ENCODE measurements at places on chromosomes 5 and 9. TPM values are rescaled to one million over a fixed set of nuclear protein-coding genes. Genes with fewer than 3 reads are reported as not detected.

- no peaks in the 10 kb centered on the region for H3K27me3 ChIP-seq
- DNase-seq, result no peak
- H3K4me1 ChIP-seq, result no peaks in the 10 kb centered on the region
- peak overlapping the region; percentile 73 for H3K27ac ChIP-seq
- no peaks in the 10 kb centered on the region for H3K36me3 ChIP-seq
- no peak overlapping the region for H3K4me3 ChIP-seq
Observed at GRCh38 chr5:154830219-154830595, 20.2 kb downstream of the FAXDC2 start.

DNA sequence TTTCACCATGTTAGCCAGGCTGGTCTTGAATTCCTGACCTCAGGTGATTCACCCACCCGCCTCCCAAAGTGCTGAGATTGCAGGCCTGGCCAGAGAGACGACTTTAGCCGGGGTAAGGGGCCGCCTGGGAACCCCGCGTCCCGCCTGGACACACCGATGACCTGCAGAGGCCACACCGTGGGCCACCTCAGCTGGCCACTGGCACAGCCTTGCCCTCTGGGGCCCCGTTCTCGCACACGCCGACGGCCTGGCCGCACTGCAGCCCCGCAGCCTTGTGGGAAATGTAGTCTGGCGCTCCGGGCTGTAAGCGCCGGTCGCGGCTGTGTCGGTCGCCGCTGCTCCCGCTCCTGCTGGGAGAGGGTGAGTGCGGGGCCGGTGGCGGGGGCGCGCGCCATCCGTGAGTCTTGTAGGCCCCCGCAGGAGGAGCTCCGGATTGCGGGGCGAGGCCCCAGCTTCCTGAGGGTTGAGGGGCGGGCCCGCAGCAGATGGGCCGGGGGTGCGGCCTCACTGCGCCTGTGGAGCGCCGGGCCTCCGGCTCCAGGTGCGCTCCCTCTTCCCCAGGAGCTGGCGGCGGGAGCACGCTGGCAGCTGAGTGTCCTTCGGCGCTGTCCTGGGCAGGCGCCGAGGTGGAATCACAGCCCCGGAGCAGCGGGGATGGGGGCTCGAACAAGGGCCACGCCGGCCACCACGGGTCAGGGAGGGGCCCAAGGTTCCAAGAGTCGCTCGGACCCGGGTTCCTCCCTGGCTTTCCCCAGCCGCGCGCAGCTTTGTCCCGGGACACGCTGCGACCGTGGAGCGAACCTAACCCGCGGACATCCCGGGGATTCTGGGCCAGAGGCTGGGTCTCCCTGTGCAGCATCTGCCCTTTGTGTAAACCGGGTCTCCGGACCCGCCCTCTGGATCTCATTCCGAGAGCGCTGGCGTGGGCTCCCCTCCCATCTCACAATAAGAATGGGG, at the start of gene ZFP2:
ZFP2 (plus strand) TSS at position 299 of the 957 bp plus-strand sequence. CDS start 35,401 bp downstream, outside the sequence.
- H3K36me3 ChIP-seq, result no peaks in the 10 kb centered on the region
- H3K27ac ChIP-seq, result peak within 1 kb of the TSS; percentile 80
- peak; percentile 60 for DNase-seq
- no peaks in the 10 kb centered on the region for H3K27me3 ChIP-seq
- peak within 1 kb of the TSS; percentile 49 for H3K4me3 ChIP-seq

DNA sequence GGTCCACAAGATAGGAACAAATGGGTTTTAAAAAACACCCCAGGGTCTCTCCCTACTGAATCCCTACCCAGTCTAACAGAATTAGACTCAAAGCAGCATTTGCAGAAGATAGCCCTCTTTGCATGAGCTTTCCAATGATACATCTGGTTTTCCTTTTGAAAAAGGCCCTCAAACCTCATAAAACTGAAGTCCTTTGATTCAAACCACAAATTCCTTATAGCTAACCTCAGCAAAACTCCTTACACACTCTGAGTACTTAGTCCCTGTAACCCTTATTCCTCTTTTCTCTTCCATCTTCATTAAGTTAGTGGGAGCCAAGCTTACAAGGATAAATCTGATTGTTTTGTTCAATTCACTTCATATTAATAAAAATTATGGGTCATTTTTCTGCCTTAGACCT, 90.5 kb upstream of the TNC start:
- no peak overlapping the region for H3K4me3 ChIP-seq
- no peaks in the 10 kb centered on the region for H3K27me3 ChIP-seq
- no peak for DNase-seq

DNA sequence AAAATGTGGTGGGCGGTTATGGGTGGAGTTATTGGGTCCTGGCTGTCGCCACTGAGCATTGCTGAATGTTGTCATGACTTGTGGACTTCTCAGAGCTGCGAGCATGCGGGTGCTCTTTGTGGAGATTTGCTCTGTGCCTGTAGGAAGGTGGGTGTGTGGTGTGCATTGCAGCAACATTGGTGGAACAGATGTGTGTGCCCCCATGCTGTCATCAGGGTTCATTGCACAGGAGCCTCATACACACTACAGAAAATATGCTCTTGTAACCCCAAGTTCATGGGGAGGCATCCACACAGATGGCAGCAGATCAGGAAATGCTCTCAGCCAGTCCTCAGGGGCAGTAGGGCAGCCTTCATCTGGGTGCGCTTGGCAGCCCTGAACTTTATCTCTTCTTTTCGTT, 55.9 kb upstream of the PHF2 start:
- H3K4me1 ChIP-seq, result no peaks in the 10 kb centered on the region
- H3K36me3 ChIP-seq, result peaks cover 4% of the 10 kb centered on the region
- no peaks in the 10 kb centered on the region for H3K27me3 ChIP-seq
- H3K4me3 ChIP-seq, result no peak overlapping the region
- no peak overlapping the region for H3K27ac ChIP-seq
- DNase-seq, result no peak

DNA sequence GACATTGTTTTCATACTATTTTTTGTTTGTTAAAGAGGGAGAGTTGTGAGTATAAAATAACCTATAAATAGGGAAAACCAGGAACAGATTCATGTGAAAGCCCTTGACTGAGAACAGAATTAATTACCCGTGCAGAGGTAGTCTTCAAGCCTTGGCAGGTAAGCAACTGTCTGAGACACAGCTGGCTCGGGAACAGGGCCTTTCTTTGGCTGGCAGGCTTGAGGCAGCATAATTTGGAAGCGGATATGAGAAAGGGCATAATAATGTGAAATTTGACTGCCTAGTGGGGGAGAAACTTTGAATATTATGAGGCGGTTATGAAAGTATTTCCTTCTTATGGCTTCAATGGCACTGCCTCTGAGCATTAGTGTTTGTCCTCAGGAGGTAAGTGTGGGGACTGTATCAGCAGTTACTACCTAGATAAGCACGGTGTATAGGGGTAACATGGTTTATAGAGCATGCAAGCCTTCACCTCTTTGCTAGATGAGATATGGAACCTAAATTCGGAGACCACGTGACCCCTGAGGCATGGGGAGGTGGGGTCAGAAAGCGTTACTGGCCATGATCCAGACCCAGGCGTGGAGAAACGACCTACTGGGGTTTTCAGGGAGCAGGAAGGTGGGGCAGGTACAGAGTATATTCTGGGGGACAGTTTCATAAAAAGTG, 210.2 kb upstream of the GAS1 start:
- no peaks in the 10 kb centered on the region for H3K27me3 ChIP-seq
- no peak overlapping the region for H3K27ac ChIP-seq
- no peak for DNase-seq

VPS13A gene
- total RNA-seq, result 148 TPM
